ENCODE measurements at places on chromosomes 16 and 17.

DNA sequence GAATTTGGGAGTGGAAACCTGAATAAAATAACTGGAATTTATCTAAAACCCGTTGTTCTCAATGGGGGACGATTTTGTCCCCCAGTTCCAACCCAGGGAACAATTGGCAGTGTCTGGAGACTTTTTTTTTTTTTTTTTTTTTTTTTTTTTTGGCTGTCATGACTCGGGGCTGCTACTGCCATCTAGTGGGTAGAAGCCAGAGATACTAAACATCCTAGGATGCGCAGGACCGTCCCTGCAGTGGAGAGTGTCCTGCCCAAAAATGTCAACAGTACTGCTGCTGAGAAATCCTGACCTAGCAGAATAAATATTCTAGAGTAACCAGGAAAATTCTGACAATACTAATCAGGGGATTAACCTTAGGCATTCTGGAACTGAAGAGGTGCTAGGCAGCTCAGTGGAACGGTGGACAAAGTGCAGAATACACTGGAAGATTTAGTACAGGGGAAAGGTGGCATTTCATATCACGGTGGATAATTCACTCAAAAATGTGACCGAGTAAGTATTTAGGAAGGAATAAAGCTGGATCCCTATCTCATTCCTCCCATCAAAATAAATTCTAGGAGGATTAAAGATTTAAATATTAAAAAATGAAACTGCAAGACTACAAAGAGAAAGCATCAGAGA, 107.6 kb downstream of the SPECC1 start:
- peak; percentile 60 for DNase-seq

GRCh38 chr16:9340526-9341256, 249.2 kb downstream of the HAPSTR1 start:
- DNase-seq = peak; percentile 4

DNA sequence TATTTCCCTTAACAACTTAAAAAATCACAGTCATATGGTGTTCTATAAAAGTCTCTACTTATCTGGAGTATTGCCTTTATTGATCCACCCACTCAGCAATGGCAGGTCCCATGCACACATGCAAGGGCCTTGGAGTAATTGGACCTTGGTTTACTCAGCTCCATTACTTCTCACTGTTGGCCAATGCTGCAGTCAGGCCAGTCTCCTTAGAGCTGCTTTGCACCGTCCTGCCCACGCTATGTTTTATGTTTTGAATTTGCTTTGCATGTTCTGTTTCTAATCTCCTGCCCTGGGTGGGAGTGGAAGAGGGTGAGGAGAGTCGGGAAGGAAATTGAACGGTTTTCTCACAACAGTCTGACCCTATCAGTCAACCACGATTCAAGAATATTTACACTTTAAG, 23.6 kb downstream of the ARHGAP44 start:
- DNase-seq = no peak

DNA sequence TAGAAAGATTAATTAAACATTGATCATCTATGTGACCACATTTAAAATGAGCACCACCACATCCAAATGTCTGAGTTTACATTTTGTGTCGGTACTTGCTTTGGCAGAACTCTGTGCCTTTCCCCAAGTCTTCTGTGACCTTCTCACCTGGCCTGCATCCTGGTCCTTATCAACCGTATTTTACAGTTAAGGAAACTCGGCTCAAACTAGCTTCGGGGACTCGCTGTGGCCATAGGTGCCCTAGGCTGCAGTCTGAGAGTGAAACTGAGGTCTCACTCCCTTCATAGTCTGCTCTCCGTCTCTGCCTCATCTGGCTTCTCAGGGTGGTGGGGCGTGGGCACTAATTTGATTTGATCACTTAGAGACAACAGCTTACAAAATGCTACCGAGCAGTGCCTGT, 555.5 kb downstream of the WWOX start:
- DNase-seq = no peak

GRCh38 chr17:9217151-9218056, 196.1 kb downstream of the NTN1 start:
- no peak for DNase-seq

DNA sequence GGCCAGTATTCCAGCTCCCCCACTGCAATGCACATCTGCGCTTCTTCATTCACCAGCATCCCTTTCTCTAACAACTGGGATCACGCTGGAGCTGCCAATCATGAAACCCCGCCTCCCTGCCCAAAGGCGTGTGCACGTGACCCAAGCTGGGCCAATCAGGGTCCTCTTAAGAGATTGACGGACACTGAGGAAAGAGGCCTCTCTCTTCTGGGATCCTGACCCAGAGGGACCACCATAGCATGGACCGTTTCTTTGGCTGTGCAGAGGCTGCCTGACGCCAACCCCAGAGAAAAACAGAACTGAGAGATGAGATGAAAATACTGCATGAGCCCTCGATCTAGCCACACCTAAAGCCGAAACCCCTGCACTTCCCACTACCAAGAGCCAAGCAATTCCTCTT, 32.0 kb downstream of the COTL1 start:
- peak; percentile 33 for DNase-seq

DNA sequence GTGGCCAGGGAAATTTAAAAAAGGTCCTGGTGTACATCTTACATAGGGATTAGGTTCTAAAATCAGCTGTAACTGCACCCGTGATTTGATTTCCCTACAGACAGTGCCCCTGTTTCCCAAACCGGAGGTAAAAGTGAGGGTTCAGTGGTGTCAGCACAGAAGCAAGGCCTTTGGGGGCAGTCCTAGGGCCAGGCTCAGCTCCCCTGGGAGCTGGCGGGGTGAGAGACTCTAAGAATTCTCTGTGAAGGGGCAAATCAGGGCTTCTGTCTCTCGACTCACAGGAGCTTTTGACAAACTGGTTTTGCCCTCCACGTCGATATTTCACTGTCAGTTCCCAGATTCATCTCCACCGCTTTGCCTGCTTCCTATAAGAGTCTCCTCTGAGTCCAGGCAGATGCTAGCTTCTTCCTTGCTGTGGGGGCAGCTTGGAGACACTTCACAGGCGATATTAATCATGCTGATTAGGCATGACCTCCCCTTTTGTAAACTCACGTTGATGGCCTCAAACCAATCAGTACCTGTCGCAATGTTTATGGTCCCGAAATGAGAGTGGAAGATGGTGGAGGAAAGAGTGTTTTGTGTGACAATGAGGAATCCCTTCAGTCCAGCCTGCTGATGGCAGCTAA, 234.2 kb upstream of the TOX3 start:
- no peak for DNase-seq

- DNase-seq = peak; percentile 34
Observed at GRCh38 chr16:73713251-73713650, 583.4 kb upstream of the PSMD7 start.

GRCh38 chr17:81194941-81195901, 27.5 kb downstream of the CEP131 start:
- DNase-seq = no peak

DNA sequence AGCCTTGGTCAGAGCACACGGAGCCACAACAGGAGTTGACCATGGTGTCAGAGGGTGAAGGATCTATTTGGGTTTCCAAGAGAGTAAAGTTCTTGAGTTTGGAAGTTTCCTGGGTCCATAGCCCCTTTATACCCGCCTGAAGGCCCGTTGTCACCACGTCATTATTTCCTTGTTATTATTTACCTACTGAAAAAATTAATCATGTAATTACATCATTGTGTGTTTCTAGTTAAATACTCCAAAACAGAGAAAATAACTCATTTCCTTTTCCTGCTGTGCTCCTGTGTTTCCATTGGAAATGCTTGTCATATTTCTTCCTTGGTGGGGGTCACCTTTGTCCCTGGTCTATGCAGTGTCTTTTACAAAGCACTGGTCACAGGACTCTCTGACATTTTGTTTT, at the start of gene KRTAP4-8:
Gene KRTAP4-8, minus strand, starts transcription at position 101 of the 400 bp plus-strand sequence. Its CDS starts 58 bp downstream, at position 43.
- no peak for DNase-seq

DNA sequence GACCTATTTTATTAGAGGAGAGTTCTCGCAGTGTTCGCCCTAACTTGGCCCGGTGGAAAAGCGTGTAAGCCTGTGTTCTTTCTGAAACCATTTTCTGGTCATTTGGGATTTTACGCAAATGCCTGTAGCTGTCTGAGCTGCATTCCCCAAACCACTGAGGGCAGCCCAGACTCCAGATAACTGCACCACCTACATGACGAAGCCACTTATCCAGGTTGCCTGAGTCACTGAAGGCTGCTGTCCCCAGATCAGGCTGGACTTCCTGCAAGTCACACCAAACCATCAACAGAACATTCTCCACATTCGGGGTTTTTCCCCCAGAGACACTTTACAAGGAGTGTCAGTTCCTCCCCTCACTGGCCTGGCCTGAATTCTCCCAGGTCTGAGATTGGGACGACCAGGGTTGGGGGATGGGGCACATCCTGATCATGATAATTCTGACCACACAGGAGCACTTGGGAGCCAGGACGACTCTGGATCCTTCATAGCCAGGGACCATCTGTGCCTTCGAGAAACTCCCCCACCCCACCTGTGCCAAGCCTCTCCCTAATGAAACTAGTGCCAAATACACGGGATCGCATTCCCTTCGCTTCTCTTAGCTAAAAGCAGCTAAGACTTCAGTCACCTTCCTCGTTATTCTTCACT, 2.3 kb downstream of the RPRML start:
- DNase-seq = no peak
